ENCODE measurements at places on chromosomes 1 and 21.

GRCh38 chr1:25836695-25837094 lies 16.9 kb downstream of the MTFR1L start:
- no peak for DNase-seq

DNA sequence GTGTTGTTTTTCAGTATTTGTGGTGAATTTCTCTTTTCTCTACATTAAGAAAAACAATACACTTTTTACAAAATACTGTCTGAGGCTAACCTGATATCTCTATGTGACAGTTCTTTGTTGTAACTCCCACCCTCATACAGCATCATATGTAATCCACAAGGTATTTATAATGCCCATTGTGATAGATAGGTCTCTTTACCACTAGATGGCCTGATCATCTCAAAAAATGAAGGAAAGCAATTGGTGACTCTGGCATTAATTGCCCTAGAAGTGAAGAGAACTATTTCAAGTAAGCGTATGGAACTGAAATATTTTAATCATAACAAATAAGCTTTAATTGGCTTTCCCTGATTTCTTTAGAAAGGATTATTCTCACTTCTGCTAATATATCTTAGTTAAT lies 36.2 kb upstream of the HFM1 start:
- DNase-seq: no peak

- DNase-seq: no peak
These were observed 27.2 kb downstream of the MCOLN2 start for GRCh38 chr1:84969489-84970250.

DNA sequence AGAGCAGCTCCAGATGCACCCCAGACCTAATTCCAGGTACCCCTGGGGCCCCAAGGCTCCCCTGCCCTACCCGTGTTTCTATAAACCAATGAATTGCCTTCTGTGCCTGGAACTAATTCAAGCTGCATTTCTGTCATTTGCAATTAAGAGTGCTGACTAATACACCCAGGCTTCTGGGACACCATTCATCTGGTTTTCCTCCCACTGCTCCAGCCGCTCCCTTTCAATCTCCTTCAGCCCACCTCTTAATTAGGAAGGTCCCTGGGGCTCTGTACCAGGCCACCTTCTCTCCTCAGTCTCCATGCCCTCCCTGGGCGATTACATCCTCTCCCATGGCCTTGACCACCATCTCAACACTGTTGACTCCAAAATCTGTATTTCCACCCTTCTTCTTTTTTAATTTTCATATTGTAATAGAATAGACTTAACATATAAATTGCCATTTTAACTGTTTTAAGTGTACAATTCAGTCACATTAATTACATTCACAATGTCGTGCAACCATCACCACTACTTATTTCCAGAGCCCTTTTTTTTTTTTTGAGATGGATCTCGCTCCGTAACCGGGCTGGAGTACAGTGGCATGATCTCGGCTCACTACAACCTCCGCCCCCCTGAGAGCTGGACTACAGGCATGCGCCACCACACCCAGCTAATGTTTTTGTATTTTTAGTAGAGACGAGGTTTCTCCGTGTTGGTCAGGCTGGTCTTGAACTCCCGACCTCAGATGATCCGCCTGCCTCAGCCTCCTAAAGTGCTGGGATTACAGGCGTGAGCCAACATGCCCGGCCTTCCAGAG lies 9.2 kb upstream of the GJB3 start:
- no peak for DNase-seq

- DNase-seq: peak; percentile 52
These were observed 22.9 kb downstream of the RRP1 start for GRCh38 chr21:43812139-43812821.

- no peak for DNase-seq
These were observed 16.1 kb downstream of the EBNA1BP2 start for GRCh38 chr1:43156026-43156425.

DNA sequence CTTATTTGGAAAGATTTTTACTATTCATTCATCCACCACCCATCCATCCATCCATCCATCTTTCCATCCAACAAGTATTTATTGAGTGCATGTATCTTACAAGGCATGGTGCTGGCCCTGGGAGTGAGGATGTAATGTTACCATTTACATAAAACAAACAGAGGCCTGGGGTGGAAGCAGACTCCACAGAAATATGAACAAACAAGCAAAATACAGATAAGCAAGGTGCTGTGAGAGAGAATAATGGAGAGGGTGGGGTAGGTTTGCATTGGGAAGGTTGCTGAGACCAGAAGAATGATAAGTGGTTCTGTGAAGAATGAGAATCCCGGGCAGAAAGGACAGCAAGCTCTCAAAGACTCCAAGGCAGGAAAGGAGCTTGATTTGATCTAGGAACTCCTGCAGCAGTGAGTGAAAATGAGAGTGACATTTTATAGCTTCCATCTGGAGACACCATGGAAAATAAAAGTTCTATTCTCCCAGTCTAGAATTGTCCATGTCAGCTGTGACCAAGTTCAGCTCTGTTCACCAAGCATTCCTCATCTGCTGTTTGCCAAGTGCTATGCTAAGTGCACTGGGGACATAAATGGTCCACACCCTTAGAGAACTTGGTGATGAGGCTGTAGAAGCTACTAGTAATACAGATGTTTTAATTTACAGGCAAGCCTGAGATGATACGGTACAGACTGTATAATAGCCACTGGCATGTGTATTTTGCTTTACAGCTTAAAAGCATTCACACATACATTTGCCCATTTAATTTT lies 75.3 kb downstream of the PEX14 start:
- no peak for DNase-seq

DNA sequence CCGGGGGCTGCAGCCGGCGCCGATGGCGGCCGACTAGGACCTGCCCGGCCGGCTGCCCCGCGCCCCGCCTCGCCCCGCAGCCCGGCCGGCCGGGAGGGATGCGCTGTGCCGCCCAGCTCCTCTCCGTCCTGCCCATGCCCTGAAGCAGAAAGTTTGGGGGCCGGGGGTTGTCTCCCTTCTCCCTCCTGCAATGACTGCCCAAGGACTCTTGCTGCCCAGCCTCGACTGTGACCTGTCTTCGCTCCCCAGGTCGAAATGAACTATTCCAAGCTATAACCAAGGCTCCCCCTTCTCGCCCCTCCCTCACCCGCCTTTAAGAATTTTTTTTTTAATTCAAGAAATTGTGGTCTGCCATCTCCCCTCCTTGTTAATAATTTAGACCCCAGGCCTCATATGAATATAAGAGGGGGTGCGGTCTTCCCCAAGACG lies 361 bp downstream of the TMCC2 start:
- DNase-seq: no peak

- DNase-seq: no peak
These were observed 593.1 kb downstream of the PTBP2 start for GRCh38 chr1:97314685-97315084.

DNA sequence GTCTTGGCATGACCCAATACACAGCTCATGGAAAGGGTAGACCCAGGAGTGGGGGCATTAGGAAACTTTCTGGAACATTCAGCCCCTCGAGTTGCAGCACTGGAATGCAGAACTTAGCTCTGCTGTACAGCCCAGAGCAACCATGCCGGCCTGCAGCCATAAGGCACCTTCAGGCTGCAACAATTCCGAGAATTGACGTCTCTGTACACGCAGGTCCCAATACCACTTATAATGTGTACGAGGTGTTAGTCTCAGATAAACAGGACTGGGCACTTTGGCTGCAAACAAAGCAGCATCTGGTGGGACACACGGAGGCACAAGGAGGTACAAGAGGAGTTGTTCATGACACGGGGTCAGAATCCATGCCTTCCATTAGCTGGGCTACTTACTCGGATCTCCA lies 7.9 kb downstream of the CBR1 start:
- DNase-seq: no peak

- DNase-seq: no peak
These were observed 20.6 kb upstream of the TRAPPC10 start for GRCh38 chr21:43991447-43991991.

GRCh38 chr1:245453541-245453940 lies 298.8 kb downstream of the KIF26B start:
- DNase-seq: no peak

GRCh38 chr1:9766759-9767442 lies 56.9 kb downstream of the CLSTN1 start:
- peak; percentile 100 for DNase-seq

- DNase-seq: no peak
These were observed 29.7 kb upstream of the EVA1B start for GRCh38 chr1:36352910-36353878.

DNA sequence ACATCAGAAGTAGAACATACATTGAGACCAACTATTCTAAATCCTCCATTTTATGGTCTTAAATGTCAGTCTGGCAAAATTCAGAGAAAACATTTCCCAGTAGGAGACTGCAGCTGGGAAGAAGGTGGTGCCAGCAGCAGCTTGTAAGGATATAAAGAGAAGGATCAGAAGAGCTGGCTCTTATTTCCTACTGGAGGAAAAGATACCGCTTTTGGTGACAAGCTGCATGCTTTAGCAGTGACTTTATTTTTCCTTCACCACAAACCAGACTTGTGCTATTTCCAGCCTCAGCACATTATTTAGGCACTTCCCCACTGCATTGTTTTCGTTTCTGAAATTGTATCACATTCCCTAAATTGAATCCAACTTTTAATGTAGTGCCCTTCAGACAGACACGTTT lies 28.4 kb downstream of the RNF11 start:
- peak; percentile 38 for DNase-seq

DNA sequence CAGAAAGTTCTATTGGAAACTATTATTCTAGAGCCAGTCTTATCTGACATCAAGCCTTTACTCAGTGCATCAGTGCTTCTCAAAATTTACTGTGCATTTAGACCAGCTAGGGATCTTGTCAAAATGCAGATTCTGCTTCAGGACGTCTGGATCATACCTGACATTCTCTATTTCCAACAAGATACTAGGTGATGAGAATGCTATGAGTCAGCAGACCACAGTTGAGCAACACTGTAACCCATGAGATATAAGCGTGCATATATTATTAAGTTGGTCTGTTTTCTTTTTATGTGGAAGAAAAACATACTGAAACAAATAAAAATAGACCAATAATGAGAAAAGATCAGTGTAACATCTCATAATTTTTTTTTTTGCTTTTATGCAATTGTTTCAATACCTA lies 40.4 kb upstream of the KCNH1 start:
- peak; percentile 35 for DNase-seq

DNA sequence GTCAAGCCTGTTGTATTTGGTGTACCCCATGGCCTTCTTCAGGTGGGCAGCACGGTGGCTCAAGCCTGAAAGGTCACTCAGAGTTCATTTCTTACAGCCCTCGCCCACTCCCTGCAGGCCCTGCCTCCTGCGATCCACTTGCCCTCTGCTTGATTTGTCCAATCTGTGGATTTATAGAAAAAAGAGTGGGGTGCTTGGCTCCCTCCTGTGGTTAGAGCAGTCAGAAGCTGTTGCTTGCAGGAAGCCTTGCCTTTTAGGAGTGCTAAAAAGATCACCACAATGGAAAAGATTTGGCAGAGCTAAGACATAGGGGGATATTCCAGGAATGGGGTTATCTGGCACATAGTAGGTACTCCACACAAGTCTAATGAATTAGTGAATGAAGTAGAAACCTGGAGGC lies 108.0 kb upstream of the TRABD2B start:
- DNase-seq: no peak

- DNase-seq: no peak
These were observed 67.7 kb downstream of the GPATCH2 start for GRCh38 chr1:217563179-217563578.

DNA sequence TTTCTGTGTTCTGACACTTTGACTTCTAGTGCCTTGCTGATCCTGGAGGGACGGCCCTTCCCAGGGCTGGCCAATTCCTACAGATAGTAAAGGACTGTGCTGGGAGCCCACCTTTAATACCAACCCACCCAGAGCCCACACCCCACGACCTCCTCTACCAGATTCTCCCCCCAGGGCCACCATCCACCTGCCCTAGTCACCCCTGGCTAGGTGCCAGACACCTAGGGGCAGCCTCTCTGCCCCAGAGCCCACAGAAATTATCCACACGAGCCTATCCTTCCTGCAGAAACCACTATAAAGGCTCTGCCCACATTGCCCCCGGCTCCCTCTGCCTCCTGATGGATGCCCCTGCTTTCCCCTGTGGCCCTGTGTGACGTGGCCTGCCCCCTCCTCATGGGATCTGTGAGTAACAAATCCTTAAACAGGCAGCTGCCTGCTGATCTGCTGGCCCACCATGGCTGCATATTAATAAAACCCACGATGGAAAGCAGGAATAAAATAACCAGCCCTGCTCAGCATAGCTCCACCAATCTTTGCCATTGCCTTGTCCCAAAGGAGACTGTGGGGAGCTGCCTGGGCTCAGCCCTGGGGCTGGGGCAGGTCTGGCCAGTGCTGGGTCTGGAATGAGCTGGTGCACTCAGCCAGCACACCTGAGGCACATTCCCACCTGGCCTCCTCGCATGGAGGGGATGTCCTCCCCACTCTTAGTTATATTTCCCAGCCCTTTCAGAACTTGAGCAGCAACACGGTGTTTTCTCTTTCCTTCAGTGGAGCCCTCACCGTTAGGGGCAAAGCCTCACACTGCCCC lies 488.5 kb downstream of the NPHP4 start:
- DNase-seq: no peak

DNA sequence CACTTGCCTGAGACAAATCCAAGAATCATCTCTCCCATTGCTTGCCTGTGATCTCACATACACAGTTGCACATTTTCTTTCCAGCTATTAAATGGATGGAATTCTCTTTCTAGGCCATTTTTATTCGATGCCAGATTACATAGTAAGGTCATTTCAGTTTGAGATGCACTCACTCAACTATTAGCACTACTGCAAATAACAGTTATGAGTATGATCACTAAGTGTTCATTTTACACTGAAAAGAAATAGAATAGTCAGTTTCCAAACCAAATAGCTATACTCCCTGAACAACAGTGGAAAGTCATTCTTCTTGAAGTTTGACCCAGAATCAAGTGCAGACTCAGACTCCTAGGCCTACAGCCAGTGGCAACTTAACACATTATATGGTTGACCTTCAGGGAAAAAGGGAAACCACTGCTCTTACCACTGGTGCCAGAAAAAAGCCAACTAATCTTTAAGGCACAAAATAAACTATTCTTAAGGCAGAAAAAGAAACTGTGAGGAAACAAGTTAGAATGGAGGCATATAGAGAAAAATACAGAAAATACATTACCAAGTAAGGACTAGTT lies 31.5 kb downstream of the WNT2B start:
- no peak for DNase-seq
